ENCODE measurements at places on chromosomes 2 and 18. TPM values are rescaled to one million over a fixed set of nuclear protein-coding genes. Genes with fewer than 3 reads are reported as not detected.

DNA sequence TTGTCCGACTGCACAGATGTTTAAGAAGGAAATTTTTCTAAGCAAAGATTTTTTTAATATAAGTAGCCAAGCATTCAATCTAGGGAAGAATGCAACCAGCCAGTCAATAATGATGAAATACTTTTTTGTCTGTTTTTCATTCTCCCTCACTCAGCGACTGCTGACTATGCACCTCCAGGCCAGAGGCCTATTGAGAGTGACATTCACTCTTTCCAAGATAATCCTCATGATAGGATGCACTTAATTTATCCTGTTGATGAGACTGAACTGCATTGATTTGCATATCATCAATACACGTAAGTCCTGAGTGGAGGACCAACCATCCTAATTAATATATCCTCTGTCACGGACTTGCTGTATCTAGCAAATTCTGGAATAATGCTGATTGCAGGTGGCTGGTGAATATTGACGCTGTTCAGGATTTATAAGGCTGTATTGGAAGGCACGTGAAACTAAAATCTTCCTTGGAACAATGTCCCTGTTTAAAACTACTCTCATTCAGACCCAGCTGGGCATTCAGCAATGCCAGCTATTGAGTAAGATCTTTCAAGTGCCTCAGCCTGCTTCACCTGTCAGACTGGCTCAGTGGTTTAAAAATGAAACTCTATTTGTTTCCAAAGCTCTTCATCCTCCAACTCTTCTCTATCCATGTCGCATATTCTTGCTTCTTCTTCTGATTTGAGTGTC, 142.2 kb downstream of the MAP2 start:
- no peaks in the 10 kb centered on the region for H3K36me3 ChIP-seq
- DNase-seq, result no peak
- no peaks in the 10 kb centered on the region for H3K4me1 ChIP-seq
- no peak overlapping the region for H3K27ac ChIP-seq

- H3K27ac ChIP-seq, result no peak overlapping the region
- H3K4me3 ChIP-seq, result no peak overlapping the region
- no peak for DNase-seq
- no peaks in the 10 kb centered on the region for H3K36me3 ChIP-seq
- no peaks in the 10 kb centered on the region for H3K27me3 ChIP-seq
Observed at GRCh38 chr2:214469728-214470127, 58.9 kb downstream of the VWC2L start.

GRCh38 chr18:22556222-22557167, 138.8 kb upstream of the CTAGE1 start:
- no peak overlapping the region for H3K4me3 ChIP-seq
- peaks cover 55% of the 10 kb centered on the region for H3K4me1 ChIP-seq
- H3K27ac ChIP-seq, result peak overlapping the region; percentile 68
- no peak for DNase-seq
- H3K27me3 ChIP-seq, result no peaks in the 10 kb centered on the region
- H3K36me3 ChIP-seq, result no peaks in the 10 kb centered on the region

- H3K27ac ChIP-seq, result peak overlapping the region; percentile 51
- no peaks in the 10 kb centered on the region for H3K36me3 ChIP-seq
- H3K27me3 ChIP-seq, result no peaks in the 10 kb centered on the region
- H3K4me1 ChIP-seq, result peaks cover 36% of the 10 kb centered on the region
Observed at GRCh38 chr2:196403471-196403870, 232.1 kb upstream of the STK17B start.

POTEI gene
- 7.0 TPM for total RNA-seq

GRCh38 chr18:35122586-35123224, 81.5 kb downstream of the MAPRE2 start:
- no peak for DNase-seq
- peaks cover 10% of the 10 kb centered on the region for H3K4me1 ChIP-seq
- H3K4me3 ChIP-seq, result no peak overlapping the region
- no peaks in the 10 kb centered on the region for H3K36me3 ChIP-seq
- no peaks in the 10 kb centered on the region for H3K27me3 ChIP-seq
- H3K27ac ChIP-seq, result no peak overlapping the region

DNA sequence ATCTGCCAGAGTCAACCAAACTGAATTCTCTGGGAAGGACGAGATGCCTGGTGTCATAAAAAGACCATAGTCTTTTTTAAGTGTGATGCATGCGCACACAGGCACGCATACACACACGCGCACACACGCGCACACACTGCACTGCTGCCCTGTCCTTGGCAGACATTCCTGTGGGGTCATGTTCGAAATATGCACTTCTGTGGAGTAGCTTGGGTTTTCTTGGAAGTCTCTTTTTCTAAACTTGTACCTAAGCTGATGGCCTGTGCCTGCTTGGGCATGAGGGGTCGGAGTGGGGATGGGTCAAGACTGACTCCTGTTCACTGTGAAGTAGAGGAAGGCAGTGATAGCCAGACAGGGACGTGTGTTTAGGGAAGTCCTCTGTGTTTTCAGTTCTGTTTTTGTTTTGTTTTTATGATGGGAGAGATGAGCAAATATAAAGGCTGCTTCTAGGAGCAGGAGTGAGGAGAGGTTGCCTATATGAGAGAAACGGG, 4.0 kb upstream of the RMC1 start:
- H3K4me3 ChIP-seq, result no peak overlapping the region
- H3K27ac ChIP-seq, result no peak overlapping the region
- no peak for DNase-seq
- H3K36me3 ChIP-seq, result no peaks in the 10 kb centered on the region
